ENCODE measurements at places on chromosomes 2 and 18.

- no peak for DNase-seq
These were observed 154.2 kb downstream of the MIB1 start for GRCh38 chr18:21894619-21895367.

DNA sequence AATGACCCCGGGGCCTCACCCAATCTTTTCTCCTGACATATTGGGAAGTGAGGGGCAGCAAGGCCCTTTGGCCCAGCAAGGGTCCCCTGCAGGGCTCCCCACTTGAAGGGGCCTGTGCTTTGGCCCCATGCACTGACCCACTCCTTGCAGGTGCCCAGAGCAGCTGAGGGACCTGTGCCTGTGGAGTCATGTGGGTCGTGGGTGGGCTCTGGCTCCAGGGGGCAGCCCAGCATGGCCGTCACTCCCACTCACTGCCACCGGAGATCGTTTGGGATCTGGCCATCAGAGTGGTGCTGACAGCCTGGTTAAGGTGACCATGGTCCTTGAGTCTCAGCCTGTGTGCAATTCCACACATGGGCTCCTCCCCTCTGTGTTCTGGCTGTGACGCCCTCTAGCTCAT lies 31.7 kb upstream of the APCDD1 start:
- no peak for DNase-seq

DNA sequence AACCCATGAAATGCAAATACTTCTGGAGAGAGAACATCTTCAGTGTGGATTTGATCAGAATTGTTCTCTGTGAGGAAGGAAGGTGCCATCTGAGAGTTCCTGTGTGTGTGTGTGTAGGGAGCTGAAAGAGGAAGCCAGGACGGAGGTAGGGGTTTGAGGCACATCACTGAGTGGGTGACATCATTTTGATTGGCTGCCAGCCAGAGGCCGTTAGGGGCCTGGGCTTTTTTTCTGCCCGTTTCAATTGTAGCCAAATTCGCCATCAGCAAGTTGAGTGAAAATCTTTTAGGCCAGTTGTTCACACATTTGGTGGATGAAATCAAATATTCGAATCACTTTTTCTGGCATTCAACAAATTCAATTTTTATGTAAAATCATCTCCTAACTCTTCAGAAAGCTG lies 48.9 kb downstream of the TSN start:
- no peak for DNase-seq

- DNase-seq, result no peak
These were observed 62.2 kb downstream of the KCNE4 start for GRCh38 chr2:223114170-223114569.

GRCh38 chr2:159297042-159297707 lies 10.7 kb upstream of the WDSUB1 start:
- DNase-seq, result no peak

DNA sequence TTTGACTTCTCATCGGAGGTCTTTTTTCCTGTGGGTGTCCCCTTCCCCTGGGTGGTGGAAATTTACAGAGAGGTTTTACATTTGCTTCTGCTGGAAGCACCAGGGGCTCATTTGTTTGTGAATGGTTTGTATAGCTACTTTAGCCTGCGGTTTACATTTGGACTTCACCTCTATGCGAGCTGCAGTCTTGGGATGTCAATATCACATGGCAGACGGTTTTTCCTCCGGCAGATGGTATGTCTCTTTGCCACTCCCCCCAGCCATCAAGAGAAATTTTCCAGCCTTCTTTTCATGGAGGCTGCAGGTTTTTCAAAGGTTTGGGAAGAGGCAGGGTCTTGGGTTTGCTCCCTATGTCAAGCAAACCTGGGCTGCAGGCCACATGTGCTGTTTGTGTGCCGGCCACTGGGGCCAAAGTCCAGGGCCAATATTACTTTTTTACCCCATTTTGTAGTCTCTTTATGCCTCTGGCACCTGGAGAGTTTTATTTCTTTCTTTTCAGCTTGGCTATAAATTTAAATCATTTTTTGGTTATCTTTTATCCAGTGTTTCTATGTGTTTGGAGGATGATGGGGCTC lies 23.9 kb upstream of the BOD1L2 start:
- no peak for DNase-seq

GRCh38 chr2:40240070-40240469 lies 211.8 kb downstream of the SLC8A1 start:
- DNase-seq, result no peak

GRCh38 chr18:79393181-79393634 lies 2.5 kb upstream of the NFATC1 start:
- DNase-seq, result peak; percentile 38

DNA sequence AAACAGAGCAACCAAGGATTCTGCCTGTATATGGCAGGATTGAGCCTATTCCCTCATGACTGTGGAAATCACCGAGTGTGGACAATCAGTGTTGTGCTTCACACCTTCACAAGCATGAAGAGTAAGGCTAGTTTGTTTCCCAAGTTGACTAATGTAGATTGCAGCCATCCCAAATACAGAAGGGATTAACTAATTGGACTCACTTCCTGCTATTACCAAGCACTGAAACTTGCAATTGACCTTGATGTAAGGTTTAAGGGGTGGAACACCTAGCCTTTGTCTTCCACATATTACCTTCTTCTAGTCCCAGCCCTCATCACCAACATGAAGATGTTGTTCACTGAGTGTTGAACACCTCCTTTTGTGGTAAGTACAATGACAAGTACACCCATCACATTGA lies 120.9 kb upstream of the RND3 start:
- DNase-seq, result no peak

GRCh38 chr18:43563780-43564179 lies 286.5 kb upstream of the SYT4 start:
- DNase-seq, result no peak

GRCh38 chr18:8780227-8780626 lies 74.9 kb downstream of the MTCL1 start:
- DNase-seq, result no peak

DNA sequence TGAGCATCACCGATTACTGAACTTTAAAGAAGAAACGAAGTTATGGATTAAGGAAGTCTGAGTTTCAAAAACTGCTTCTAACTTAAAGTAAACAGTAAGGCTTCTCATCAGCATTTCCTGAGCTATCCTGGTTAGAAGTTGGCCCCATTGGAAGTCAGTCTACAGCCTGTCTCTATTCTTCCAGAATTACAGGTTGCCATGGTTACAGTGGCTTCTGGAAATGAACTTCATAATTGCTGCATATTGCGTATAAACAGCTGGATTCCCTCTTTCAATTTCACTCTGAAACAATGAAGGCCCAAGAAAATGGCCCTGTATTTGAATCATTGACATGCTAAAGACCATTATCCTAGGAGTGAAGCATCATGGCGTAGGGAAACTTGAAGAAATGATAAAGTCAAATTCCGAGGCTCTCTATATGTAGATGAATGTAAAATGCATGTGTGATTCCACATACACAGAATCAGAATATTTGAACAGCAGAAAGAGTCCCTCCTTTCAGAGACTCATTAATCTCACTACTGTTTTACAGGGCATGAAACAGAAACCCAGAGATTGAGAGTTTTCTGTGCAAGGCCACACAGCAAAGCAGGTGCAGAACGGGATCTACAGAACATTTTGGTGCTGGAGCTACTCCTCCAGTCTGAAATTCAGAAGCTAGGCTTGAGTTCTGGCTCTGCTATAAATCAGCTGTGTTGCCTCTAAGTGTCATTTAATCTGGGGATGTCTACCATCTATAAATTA lies 856.4 kb upstream of the CELF4 start:
- DNase-seq, result no peak

DNA sequence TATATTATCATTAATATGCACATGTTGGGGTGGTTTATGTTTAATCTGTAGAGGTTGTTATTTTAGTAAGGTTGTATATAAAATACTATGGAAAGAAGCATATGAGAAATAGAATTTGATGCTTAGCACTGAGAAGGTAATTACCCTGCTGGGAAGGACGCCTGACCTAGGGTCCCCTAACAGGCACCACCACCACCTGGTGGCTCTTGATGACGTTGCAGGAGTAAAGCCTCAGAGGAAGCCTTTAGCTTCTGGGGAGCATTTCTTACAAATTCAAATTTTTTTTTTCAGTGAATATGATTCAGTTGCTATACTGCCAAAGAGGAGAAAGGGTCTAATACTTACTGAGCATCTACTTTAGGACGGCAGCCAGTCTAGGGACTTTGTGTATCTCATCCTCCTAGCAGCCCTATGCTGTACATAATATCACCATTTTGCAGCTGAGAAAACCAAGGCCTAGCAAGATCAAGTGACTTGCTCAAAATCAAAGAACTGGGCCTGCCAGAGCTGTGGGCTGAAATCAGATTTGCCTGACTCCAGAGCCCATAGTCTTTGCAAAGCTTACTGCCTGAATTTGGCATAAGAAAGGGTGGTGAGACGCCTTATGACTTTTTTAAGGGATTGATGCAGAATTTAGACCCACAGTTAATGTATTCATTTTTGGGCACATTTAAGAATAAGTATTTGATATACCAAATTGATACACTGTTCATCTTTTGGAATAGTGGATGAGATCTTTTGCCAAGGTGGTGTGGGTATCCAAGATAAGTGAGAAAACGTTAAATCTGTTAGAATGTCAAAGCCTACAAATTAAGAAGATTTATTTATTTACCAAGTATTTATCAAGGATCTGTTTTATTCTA lies 78.8 kb upstream of the GAREM1 start:
- DNase-seq, result peak; percentile 19

DNA sequence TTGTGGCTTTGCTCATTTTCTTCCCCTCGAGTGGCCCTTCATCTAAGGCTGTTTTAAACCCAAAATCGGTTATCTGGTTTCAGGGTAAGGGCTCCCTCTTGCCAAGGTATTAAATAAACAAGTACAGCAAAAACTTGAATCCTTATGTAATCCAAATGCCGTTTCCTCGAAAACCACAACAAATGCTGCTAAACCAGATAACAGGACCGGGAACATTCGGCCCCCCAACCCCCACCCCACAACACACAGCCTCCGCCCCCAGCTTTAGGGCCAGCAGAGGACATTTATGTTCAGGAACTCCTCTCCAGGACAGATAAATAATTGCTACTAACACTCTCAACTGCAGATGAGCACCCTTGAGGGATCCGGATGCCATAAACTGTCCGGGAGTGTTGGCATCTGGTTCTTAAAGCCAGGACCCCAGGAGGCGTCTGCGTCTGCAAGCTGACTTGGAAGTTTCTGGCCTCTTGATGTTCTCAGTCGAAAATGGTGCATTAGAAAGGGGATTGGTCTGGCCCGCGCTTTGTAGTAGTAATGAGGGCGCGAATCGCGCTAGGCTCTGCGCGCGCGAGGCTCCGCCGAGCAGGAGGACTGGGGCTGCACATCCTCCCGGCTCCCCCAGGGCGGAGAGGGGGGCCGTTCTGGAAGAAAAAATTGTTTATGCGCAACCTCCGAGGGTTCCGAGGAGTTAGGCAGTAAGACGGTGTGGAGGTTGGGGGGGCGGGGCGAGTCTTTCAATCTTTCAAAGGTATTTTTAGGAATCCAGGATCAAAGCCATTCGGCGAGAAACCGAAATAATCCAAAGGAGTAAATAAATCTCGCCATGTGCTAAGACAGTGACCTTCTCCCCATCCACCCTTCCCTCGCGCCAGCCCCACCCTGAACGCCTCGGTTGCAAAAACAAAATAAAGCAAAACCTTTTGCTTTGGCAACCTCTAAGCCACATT lies 3.9 kb upstream of the ID2 start:
- no peak for DNase-seq

DNA sequence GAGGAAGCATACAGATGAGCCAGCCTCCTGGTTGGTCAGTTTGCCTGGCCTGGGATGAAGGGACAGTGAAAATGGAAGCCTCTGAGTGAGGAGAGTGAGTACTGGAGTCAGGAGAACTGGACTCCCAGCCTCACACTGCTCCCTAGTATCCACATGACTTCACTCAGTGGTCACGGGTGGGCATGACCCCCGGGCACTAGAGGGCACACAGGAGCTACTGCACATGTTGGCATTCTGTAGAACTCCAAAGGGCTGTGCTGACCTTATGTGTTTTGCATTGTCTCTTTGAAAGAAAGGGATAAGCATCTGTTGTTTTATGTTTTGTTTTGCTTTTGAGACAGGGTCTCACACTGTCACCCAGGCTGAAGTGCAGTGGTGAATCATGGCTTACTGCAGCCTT lies 23.7 kb downstream of the NCAPH start:
- DNase-seq, result peak; percentile 34

DNA sequence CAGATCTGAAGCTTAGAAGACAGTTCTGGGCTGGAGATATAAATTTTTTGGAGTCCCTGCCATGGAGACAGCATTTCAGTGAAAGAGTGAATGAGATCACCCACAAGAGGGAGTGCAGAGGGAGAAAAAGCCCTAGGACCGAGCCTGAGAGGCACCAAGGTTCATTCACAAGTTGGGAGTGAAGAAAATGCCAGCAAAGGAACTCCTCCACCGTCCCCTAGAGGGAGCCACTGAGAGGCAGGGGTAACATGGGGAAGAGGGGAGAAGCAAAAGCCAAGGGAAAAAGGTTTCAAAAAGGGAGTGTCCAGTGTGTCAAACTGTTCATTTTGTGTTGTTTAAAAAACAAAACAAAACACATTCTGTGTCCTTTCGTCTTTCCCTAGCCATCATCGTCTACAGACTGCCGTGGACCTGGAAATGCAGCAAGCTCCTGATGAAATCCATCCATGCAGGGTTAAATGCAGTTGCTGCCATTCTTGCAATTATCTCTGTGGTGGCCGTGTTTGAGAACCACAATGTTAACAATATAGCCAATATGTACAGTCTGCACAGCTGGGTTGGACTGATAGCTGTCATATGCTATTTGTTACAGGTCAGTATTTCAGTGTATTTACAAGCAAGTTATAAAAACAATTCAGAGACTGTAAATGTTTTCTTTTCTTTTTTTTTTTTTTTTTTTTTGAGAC lies 19.1 kb downstream of the CYBRD1 start:
- no peak for DNase-seq

- no peak for DNase-seq
These were observed 35.5 kb upstream of the SPTBN1 start for GRCh38 chr2:54420524-54421172.

GRCh38 chr18:58057291-58057965 lies 13.4 kb downstream of the NEDD4L start:
- DNase-seq, result no peak

- DNase-seq, result no peak
These were observed 31.5 kb upstream of the CAB39 start for GRCh38 chr2:230681171-230681545.

GRCh38 chr18:57085371-57085770 lies 61.5 kb upstream of the BOD1L2 start:
- no peak for DNase-seq

GRCh38 chr2:128329607-128330006 lies 10.9 kb upstream of the HS6ST1 start:
- no peak for DNase-seq

DNA sequence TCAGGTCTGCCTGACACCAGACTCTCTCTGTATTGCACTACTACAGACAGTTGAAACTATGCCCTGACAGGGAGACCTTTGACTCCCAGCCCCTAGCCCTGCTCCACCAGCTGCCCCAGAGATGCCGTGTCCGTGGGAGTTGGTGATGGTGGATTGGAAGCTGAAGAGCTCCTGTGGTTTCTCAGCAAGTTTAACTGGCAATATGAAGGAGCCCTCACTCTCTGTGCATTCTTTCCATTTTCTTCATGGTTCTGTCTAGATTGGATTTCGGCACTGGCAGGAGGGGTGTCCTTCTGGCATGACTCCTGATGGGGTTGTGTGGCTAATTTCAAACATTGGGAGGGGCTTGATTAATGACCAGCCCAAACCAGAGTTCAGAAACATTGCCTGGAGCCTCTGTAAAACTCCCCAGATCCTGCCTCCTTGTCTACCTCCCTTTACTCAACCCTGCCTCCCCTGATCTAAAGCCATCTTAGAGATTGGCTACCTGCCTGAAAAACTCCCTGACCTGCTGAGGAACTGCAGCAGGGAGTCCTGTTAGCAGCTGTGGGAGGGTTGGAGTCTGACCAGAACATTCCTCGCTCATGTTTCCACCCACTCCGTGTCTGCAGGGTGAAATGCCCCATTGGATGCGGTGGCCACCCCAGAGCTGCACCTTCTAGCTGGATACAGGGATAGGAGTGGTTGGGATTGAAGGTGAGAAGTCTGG lies 206.9 kb upstream of the SPRED2 start:
- DNase-seq, result no peak
